ENCODE measurements at places on chromosomes 5 and 9.
A peak's percentile ranks its signal among the peaks of the same experiment; 100 is the strongest.

DNA sequence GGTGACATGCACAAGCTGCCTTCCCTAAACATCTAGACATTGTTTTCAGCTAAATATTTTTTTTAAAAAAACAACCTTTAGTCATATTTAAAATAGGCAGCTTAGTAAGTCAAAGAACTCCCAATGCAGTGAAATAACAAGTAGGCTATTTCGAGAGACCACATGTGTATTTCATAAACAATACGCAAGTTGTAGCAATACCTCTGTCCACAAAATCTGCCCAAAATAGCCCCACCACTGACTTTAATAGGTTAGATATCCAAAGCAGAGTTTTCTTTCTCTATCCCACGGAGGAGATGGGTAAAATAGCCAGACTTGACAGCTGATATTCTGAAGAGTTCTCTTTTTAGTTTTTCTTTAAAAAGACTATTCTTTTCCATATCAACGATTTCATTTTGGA is 1.2 kb downstream of the SLC24A2 start:
- no peak for DNase-seq

DNA sequence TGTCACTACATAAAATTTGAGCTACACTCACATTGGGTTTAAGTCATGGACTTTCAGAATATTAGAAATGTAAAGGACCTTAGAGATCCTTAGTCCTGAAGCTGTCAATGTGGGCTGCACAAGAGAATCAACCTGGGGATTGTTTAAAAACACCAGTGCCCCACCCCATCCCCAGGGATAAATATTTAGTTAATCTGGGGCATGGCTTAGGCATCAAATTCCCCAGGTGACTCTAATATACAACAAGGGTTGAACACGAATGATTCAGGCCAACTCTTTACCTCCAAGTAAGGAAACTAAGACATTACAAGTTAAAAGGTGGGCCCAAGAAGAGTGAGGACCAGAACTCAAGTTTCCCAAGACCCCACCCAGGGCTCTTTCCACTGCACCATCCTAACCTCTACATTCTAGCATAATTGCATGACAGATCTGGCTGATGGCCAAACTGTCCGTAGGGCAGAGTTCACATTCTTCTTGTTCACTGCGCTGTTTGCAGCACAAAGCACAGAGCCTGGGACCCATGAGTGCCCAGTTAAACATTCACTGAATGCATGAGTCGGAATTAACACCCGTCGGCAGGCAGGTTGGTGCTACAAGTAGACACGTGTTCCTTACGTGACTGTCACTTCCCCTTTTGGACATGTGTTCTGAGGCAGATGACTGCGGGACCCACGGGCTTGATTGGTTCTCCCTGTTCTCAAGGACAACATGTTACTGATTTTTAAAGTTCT is 25.2 kb downstream of the CYFIP2 start:
- DNase-seq, result peak; percentile 46

DNA sequence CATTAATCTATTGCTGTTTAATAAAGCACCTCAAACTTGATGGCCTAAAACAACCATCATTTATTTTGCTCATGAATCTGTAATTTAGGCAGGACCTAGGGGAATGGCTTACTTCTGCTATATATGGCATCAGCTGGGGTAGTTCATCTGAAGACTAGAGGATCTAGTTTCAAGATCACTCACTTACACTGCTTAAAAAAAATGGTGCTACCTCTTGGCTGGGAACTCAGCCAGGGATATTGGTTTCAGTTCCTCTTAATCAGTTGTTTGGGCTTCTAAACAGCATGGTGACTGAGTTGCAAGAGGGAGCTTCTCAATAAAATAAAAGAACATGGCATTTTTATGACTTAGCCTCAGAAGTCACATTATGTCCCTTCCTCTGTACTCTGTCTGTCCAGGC is 142.0 kb downstream of the FAM114A2 start:
- DNase-seq, result no peak

DNA sequence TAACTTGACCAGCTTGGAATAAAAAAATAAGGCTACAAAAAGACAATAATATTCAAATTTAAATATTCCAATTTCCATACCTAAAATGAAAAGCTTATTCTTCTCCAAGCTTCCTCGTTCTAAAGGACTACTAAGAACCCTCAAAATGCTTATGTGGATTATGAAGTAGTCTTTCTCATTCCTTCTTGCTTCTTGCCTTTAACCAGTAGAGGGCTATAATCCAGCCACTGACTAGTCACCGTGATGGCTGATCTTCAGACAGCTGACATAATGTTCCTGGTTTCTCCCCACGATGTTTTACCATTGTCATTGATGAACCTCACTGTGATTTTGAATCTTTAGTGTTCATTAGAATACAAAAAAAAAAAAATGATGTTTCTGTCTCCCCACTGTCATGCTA is 515.3 kb downstream of the TLE1 start:
- no peak for DNase-seq

DNA sequence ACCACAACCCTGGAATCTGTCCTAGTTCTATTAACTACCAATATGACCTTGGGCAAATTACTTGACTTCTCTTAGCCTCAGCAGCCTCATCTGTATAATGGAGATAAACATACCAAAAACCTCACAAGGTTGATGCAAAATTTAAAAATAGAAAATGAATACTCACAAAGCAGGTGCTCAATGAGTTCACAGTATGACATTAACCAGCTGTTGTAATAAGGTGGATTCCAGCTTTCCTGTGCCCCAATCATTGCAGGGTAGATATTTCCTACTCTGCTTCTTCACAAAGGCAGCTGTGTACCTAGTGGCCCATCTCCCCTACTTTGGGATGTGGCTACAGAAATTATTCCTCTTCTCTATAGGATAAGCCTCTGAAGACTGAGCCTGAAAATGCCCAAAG is 8.8 kb downstream of the HTR4 start:
- no peak for DNase-seq

Data from stimulated activated CD4-positive, alpha-beta T cell treated with anti-CD3 and anti-CD28 coated beads, Interleukin-15, amount 100 ng/mL, for 24 hours (primary cell).